ENCODE measurements at places on chromosomes 1 and 21.

DNA sequence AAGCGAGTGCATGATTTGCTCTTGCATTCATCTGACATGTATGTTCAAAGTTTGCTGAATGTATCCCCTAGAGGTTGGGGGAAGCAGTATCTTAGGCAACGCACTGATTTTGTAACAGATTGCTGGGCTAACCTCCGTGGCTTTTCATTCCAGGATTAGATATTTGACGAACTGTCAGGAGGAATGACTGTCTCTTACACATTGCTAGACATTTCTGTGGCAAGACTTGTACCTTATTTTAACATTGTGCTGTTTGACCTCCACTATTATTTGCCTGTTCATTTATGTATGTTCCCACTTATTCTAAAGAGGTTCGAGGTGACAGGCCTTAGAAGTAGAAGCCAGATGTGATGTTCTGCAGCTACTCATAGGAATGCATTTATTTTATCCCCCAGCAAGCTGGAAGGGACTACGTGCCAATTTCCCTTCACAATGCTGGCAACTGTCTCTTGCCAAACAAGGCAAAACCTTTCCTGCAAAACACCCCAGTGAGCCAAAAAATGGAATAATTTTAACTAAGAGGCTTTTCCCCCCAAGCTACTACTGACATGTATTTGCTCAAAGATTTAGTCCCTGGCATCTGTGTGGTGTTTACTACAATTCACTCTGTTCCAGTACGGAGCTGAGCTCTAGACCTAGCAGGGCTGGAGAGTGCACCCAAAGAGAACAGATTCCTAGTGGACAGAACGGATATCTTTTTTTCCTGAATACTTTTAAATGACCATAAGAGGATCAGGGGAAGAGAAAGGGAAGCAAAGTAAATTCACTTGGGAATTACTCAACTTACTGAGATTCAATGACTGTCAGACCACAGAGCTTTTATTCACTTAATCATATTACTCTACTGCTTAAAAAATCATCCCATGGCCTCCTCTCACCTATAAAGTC, 646.2 kb downstream of the SMYD3 start:
- DNase-seq = no peak

DNA sequence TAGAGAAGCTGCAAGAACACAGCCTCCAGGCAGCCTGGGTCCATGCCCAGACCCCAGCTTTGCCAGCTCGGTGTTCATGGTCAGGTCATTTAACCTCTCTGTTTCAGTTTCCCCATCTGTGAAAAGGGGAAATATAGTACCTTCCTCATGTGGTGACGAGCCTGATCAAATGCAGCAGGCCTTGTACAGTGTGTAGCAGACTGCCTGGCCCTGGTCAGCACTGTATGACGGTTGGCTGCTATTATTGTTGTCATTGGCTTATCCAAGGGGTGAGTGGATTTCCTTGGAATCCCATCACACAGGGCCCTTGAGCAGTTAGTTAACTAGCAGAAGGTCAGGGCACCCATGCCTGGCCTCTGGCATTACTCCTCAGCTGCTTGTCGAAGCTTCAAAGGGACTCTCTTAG, 6.6 kb upstream of the TMEM51 start:
- DNase-seq = no peak

- no peak for DNase-seq
These were observed 133.1 kb upstream of the C1orf174 start for GRCh38 chr1:4033129-4033676.

- no peak for DNase-seq
These were observed 12.0 kb upstream of the SKI start for GRCh38 chr1:2215909-2216766.

GRCh38 chr1:37152491-37152890, 118.2 kb upstream of the GRIK3 start:
- no peak for DNase-seq

GRCh38 chr1:119637710-119638109, 10.4 kb downstream of the ZNF697 start:
- DNase-seq = no peak

DNA sequence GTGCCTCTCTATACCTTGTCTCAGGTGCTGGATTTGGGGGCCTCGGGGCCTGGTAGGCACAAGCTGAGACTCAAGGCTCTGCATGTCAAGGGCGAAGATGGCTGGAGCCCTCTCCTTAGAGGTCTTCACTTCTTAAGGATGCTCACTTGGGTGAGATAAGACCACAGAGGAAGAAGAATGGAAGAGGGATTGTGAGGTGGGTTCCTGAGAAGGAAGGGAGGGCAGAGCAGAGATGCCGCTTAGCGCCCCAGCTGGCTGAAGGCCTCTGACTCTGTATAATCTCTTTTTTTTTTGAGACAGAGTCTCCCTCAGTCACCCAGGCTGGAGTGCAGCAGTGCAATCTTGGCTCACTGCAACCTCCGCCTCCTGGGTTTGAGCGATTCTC, 32.2 kb downstream of the SOX13 start:
- no peak for DNase-seq

- no peak for DNase-seq
These were observed 182.9 kb downstream of the OMA1 start for GRCh38 chr1:58363585-58363984.

- no peak for DNase-seq
These were observed 144.2 kb downstream of the SYT2 start for GRCh38 chr1:202565890-202566602.

DNA sequence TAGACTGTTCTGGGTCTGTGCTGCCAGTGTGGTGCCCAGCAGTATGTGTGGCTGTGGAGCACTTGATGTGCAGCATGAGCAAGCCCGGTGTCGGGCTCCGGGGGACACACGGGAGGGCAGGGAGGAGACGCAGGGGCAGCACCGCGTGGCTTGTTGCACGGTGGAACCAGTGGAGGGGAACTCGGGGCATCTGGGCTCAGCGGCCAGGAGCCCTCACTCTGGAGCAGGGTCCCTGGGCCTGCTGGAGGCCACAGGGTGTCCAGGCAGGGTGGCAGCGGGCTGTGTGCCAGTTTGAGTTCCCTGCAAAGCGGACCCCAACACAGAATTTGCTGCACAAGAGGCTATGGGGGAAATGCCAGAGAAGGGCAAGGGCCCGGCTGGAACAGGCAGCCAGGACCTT, 30.6 kb downstream of the PCNT start:
- DNase-seq = no peak

GRCh38 chr1:88433556-88433955, 250.5 kb upstream of the PKN2 start:
- no peak for DNase-seq
